NCI-H524 (cell line): ENCODE measurements at places on chromosomes 5 and 9.

- DNase-seq, result no peak
These were observed 17.4 kb upstream of the SPDL1 start for GRCh38 chr5:169566202-169566601.

- peak; percentile 6 for DNase-seq
These were observed 63.4 kb downstream of the TLE1 start for GRCh38 chr9:81625969-81626368.

DNA sequence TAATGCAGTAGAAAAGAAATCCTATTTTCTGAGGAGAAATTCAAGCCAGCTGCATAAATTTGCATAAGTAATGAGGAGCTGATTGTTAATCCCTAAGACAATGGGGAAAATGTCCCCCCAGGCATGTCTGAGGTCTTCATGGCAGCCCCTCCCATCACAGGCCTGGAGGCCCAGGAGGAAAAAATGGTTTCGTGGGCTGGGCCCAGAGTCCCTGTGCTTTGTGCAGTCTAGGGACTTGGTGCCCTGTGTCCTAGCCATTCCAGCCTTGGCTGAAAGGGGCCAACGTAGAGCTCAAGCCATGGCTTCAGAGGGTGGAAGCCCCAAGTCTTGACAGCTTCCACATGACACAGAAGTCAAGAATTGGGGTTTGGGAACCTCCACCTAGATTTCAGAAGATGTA, 357.5 kb downstream of the SPATA31D1 start:
- DNase-seq, result no peak

DNA sequence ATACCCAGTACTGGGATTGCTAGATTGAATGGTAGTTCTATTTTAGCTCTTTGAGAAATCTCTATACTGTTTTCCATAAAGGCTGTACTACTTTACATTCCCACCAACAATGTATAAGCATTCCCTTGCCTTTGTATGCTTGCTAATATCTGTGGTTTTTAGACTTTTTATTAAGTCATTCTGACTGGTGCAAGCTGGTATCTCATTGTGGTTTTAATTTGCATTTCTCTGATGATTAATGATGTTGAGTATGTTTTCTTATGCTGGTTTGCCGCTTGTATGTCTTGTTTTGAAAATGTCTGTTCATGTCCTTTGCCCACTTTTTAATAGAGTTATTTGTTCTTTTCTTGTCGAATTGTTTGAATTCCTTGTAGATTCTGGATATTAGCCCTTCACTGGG, 512.7 kb upstream of the PAPPA start:
- DNase-seq, result no peak

DNA sequence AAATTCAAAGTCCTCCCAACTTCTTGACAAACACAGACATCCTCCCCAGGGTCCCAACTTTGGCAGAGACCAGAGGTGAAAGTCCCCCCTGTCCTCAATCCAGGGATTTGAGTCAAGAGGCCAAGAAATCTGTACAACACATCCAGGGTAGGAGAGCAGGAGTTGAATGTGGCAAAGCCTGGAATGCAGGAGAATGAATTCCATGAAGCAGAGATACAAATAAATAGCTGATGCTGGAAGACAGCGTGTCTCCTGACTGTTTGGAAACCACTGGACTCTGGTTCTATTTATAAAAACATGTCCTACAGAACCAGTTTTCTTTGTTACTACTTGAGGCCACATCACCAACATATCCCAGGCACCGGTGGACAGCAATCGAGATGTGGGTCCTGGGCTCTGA, 43.7 kb upstream of the SLIT3 start:
- DNase-seq, result no peak

GRCh38 chr5:132766020-132766805, 10.8 kb downstream of the SEPTIN8 start:
- DNase-seq, result no peak

GRCh38 chr9:20319641-20320337, 302.5 kb downstream of the MLLT3 start:
- peak; percentile 86 for DNase-seq

DNA sequence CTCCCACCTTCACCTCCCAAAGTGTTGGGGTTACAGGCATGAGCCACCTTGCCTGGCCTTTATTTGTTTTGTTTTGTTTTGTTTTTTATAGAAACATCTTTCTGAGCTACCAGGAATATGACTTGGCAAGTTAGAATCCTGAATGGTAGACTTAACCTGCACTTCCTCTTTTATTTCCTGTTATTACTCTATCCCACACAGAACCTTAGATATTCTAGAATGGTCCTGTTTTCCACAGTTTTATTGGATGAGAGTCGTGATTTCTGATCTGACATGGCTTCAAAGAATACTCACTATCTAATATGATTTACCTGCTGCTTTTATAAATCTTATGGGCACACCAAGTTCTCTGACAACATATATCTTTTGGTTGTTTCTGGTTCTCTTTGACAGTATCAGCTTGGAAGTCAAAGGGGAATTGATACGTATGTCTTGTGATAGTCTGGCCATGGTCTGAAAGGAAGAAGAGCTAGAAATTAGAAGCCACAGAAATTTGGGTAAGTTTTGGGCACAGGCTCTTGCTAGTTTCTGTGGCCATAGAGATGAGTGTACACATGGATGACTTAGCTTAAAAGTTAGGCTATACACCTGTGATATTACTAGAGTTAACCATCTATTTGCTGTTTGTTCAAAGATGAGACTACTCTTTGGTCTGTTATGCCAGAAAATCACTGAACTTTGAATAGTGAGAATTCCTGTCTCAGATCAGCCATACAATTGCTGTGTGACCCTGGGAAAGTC, 4.7 kb upstream of the PANK3 start:
- no peak for DNase-seq

GRCh38 chr5:156589104-156589945, 260.8 kb upstream of the PPP1R2B start:
- DNase-seq, result no peak
